ENCODE measurements at places on chromosomes 5 and 9. TPM values are rescaled to one million over a fixed set of nuclear protein-coding genes. Genes with fewer than 3 reads are reported as not detected.

- no peak for DNase-seq
Measured at GRCh38 chr9:69376651-69377050, 51.6 kb downstream of the ENTREP1 start.

DNA sequence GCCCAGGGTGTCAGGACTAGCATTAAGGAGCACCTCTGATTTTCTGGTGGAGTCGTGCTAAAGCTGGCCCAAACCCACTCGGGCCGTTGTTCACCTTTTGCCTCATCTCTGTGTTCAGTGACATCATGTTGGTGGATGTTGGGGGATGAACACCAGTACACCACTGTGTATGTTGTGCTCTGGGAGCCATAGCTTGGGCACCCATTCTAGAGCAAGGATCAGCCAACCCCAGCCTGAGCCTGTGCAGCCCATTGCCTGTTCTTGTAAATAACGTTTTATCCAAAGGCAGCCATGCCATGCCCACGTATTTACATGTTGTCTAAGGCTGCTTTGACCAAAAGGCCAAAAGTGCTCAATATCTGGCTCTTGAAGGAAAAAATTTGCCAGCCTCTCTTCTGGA, 245.6 kb downstream of the FANCC start:
- no peak for DNase-seq

DNA sequence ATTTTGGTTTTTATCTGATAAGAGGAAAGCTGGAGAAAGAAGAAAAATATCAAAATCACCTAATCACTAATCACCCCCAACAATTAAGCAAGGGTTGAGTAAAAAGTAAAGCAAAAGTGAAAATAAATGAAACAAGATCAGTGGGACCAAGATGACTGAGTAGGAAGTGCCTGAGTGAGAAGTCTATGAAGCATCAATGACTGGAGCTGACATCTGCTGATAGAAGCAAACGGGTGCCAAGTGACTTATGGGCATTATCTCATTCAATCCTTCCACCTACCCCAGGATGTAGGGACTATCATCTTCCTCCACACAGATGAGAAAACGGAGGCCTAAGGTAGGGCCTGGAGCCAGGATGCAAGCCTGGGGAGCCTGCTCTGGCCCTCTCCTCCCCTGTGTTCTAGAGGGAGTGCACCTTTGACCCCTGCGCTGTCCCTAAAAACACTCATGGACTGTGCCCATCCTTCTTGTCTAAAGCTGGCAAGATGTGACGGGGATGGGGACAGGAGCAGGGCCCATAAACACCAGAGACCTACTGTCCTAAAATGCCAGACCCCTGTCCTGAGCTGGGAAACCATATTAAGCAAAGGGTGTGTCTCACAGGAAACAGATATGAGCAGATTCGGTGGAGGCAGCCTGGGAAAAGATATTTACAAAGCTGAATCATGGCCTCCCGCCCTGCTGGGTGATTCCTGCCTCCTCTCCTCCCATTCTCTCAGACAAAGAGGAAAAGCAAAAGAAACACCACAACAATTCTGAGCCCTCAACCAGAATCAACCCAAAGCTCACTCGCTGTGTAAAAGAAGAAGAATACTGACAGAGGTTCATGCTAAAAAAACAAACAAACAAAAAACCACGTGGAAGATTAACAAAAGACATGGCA, 116.0 kb downstream of the AUH start:
- DNase-seq, result no peak

- DNase-seq, result peak; percentile 32
Measured at GRCh38 chr5:38615981-38616451, 59.6 kb upstream of the LIFR start.

- no peak for DNase-seq
Measured at GRCh38 chr5:136396886-136397285, 31.5 kb upstream of the TRPC7 start.

GRCh38 chr9:34503406-34503805, 19.4 kb downstream of the ENHO start:
- DNase-seq, result no peak

GRCh38 chr5:167166696-167167095, 1124.7 kb upstream of the WWC1 start:
- DNase-seq, result no peak

DNA sequence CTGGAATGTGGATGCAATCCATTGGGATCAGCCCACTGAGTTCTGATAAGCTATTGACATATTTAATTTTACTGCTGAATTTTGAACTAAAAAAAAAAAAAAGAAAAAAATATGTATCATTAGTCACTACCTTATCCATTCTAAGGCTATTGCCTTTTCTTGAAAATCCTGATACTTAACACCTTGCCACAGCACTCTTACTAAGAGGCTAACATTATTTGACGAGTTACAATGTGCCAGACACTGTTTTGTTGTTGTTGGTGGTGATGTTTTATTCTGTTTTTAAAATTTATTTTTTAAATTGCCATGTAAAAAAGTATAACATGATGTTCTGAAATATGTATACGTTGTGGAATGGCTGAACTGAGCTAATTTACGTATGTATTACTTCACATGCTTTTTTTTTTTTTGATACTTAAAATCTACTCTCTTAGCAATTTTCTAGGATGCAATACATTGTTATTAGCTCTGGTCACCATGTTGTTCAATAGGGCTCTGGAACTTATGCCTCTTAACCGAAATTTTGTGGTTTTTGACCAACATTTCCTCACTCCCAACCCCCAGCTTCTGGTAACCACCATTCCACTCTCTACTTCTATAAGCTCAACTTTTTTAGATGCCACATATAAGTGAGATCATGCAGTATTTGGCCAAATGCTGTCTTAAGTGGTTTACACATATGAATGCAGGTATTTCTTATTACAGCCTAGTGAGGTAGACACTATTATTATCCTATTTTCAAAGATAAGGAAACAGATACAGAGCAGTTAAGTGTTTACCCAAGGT, 134.8 kb upstream of the PCA3 start:
- no peak for DNase-seq

- DNase-seq, result no peak
Measured at GRCh38 chr5:55033568-55033967, 9.5 kb downstream of the GZMK start.

- DNase-seq, result no peak
Measured at GRCh38 chr9:135533113-135533512, 11.9 kb downstream of the LCN1 start.

DNA sequence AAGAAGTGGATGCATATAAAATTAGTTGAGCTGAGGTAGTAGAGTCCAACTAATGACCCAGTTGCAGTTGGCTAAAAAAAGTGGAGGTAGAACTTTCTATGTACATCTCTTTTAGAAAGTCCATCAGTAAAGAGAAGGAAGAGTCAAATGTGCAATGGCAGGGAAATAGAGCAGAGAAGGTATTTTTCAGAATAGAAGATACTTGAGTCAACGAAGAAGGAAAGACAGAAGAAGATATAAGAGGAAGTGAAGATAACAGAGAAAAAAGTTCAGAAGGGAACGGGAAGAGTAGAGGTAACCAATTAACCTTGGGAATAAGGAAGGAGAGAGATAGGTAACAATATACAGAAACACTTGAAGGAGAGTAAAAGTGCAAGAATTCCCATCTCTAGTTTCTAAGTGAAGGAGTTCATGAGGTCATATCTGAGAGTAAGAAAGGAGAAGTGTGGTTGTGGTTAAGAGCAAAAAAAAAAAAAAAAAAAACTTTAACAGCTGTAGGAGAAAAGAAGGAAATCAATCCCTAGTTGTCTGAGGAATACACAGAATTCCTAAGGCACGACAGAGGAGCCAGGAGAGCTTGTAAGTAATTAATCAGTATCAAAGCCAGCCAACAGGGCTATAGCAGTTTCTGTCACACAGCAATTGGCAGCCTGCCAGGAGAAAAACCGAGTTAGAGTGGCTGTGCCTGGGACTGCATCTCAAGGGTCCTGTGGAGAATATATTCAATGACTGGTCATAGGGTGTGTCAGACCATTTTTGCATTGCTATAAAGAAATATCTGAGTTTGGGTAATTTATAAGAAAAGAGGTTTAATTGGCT, 61.0 kb downstream of the ARL15 start:
- no peak for DNase-seq

GRCh38 chr9:79660615-79661014, 88.8 kb downstream of the TLE4 start:
- no peak for DNase-seq

DNA sequence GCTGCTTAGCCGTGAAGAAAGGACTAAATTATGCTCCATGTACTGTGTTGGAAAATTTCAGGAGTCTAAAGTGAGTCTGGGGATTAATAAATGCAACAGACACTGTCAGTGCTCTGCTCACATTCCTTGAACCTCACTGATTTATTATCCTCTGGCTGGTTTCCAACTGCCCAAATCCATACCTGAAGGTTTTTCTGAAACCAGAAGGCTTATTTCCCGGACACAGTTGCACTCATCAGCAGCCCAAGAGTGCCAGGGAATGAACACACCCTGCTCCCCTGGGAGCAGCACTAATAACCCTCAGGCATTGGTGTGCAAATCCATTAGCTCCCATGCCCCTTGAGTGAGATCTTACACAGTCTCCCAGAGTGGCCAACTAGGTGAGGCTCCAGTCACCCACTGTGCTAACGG, 38.7 kb downstream of the F2R start:
- no peak for DNase-seq

DNA sequence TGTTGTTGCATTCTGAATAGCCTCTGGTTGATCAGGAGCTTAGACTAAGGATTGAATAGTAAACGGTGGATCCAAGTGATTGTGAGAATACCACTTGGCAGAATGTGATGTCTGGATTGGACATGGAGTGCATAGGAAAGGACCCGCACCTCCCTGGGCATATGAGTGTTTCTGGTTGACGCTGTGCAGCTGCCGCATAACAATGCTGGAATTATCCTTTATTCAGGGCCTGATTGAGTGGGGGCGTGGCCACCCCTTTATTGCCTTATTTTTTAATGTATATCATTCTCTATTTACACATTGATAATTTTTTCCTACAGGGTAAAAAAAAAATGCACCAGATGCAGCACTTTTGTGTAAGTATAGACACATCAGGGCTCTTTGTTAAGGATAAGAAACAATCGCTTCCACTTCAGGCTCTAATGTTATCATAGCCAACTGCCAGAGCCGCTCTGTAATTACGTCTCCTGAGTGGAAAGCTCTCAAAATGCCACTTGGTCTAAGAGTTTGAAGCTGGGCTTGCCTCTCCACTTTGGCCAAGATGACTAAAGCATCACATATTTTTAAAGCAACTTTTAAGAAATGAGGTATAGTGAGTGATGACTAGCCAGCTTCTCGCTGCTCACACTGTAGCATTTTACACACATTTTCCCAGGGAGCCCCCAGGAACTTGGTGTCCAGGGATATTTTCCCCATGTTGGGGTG, 5.7 kb downstream of the FGD3 start:
- DNase-seq, result no peak

GRCh38 chr9:77595426-77596095, 52.6 kb downstream of the GNA14 start:
- DNase-seq, result no peak

- no peak for DNase-seq
Measured at GRCh38 chr5:108629779-108630528, 117.7 kb upstream of the FER start.

- no peak for DNase-seq
Measured at GRCh38 chr9:125341566-125341965, 79.9 kb downstream of the GAPVD1 start.

DNA sequence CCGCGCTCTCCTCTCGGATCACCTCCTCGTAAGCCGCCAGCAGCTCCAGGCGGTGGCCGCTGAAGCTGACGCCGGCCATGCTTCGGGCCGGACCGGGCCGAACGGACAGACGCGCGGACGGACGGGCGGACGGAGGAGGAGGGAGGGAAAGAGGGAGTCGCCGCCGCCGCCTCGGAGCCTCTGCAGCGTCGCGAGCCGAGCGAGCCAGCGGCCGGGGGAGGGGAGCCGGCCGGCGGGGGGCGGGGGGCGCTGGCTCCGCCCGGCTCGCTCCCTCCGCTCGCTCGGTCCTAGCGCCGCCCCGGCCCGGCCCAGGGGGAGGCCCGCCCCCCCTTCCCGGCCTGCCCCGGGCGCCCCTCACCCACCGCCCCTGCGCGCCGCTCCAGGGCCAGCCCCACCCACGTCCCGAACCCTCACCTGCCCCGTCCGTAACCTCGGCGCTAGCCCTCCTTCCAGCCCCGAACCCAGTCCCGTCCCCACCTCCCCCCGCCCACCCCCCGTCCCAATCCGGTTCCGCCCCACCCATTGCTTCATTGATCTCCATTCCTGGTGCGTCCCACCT, at the start of gene DBN1:
DBN1 (minus strand) TSS at position 192 of the 559 bp plus-strand sequence; CDS start at position 79, 113 bp downstream.
- DNase-seq, result no peak

- DNase-seq, result no peak
Measured at GRCh38 chr9:104319685-104320084, 184.4 kb upstream of the OR13F1 start.

DNA sequence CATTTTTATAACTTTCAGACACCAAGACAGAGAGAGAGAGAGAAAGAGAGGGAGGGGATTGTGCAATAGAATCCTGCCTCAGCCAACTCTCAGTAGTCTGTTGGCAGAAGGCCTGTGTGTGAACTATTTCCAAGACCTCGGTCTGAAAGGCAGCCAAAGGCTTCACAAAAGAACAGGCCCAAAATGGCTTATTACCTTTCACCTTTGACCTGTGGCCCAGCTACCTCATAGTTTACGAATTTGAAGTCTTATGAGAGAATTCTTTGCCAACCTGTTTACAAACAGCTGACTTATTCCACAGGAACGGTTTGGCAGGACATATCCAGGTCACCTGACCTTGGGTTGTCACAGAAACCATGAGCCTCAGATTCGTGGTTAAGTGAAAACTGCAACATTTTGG, 48.6 kb downstream of the NR2F1-AS1 start:
- peak; percentile 85 for DNase-seq

DNA sequence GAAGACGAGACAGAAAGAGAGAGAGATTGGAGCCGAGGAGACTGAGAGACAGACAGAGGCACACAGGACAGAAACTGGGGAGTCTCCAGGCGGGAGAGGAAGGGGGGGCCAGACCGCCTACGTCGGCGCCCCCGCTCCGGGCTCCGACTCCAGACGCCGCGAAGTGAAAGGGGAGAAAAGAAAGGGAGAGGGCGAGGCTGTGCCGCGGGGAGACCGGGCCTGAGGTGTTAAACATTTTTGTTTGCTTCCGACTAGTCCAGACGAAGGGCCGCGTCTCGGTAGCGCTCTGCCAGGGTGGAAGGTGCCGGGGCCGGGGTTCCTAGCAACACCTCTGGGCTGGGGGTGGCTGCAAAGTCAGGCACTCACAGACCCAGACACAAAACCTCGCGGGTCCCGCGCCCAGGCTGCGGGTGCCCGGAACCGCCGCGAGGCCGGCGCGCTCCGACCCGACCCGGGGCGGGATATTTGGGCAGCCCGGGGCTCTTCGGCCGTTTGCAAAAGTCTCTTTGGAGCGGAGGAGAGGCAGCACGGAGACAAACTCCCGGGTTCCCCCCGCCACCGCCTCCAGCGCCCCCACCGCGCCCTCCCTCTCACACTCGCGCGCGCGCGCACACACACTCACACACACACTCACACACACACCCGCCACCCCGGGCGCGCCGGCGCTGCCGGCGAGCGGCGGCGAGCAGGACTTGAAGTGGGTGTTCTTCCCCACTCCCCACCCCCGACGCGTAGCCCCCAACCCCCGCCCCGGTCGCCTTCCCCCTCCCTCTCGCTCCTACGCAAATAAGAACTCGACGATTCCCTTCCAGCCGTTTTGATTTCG, 626 bp upstream of the FST start:
- peak; percentile 81 for DNase-seq

- no peak for DNase-seq
Measured at GRCh38 chr9:72681283-72681630, 159.8 kb downstream of the TMC1 start.

Gene CBY3
- polyA plus RNA-seq, result 0.84 TPM

Gene F2RL2
- polyA plus RNA-seq, result 6.5 TPM

Gene MZB1
- polyA plus RNA-seq, result 0.50 TPM

Gene MARCOL
- polyA plus RNA-seq, result not detected

Gene PCDH12
- 18.3 TPM for polyA plus RNA-seq

Gene PCDHA4
- 0.39 TPM for polyA plus RNA-seq
